ENCODE measurements at places on chromosomes 7 and 10. TPM values are rescaled to one million over a fixed set of nuclear protein-coding genes. Genes with fewer than 3 reads are reported as not detected.

DNA sequence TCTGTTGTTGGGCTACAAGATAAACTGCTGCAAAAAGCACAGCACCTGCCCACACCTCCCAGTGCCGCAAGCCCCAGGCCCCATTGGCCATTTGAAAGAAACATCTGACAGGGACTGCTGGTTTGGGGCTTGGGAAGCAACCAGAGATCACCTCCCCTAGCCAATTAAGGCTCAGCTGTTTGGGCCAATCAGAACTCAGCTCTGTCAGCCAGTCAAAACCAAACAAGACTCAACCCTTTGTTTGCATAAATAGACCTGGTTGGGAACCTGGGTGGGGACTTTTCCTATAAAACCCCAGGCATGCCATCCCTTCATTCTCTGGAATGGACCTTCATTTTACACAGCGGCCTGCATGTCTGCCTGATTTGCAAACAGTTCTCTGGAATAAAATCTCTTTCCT, 17.2 kb upstream of the NME8 start:
- DNase-seq: no peak

DNA sequence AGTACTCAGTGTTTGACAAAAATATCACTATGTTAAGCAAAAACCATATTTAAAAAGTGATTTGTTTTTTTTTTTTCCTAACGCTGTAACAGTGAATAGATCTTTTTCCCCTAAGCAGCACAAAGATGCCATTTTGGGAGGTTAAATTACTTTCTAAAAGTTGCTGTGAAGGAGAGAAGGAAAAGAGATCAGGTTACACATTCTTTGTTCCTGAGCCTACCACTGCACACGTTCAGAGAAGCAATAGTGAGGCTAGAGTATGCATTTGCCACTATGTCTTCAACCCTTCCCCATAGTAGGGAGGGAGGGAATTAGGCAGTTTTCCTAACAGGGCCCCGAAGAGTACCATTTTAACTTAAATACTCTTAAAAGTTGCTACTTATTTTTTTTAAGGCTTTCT, 38.9 kb downstream of the BMPR1A start:
- DNase-seq: no peak

GRCh38 chr7:152313831-152314604, 121.8 kb downstream of the KMT2C start:
- no peak for DNase-seq

GRCh38 chr7:137462074-137462715, 118.7 kb upstream of the PTN start:
- no peak for DNase-seq

CPA5 gene
- not detected for total RNA-seq

TAS2R41 gene
- total RNA-seq: not detected

HOXA3 gene
- 0.35 TPM for total RNA-seq

BCAP29 gene
- 27.1 TPM for total RNA-seq

Data from natural killer cell (primary cell).